ENCODE measurements at places on chromosomes 1 and 21. TPM values are rescaled to one million over a fixed set of nuclear protein-coding genes. Genes with fewer than 3 reads are reported as not detected.

DNA sequence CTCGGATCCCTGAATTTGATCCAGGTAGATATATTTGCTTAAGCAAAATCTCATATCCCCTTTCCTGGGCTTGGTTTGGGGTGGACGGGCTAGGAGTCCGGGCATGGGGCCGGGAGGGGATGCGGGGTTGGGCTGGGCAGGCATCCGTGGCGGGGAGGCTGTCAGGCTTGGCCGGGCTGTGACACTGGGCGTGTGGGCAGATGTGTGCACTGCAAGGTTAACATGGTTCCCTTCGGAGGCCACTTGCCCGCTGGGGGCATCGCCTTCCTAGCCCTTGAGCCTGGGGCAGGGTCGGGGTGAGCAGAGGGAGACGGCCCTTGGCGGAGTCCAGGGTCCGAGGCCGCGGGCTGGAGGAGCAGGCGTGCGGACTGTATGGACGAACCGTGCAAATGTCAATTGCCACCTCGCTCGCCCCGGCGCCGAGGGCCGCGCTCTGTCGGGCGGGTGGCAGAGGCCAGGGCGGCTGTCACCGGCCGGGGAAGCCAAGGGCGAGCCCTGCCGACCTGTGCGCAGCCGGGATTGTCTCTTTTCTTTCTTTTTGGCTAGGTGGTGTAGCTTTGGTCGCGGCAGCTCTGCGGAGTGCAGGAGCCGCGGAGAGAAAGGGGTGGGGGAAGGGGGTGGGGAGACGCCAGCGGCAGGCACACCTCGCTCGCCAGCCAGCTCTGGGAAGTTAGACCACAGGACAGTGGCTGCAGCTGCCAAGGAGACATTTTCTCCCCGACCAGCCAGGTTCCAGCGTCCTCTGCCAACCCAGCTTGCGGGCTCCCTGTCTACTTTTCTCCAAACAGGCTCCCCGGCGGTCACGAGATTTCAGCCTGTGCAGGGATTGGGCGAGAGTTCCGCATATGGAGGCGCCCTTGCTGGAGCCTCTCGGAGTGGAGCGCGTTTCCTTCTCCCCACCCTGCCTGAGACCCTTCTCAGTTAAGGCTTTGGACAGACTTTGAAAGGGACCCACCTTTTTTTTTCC, 1.3 kb downstream of the RCOR3 start:
- H3K27ac ChIP-seq, result peak overlapping the region; percentile 86
- H3K4me3 ChIP-seq, result peak overlapping the region; percentile 72
- H3K36me3 ChIP-seq, result peaks cover 4% of the 10 kb centered on the region
- H3K27me3 ChIP-seq, result no peaks in the 10 kb centered on the region
- DNase-seq, result peak; percentile 77
- peaks cover 19% of the 10 kb centered on the region for H3K4me1 ChIP-seq

GRCh38 chr1:24903955-24904730, 25.9 kb downstream of the RUNX3 start:
- H3K4me1 ChIP-seq, result no peaks in the 10 kb centered on the region
- H3K4me3 ChIP-seq, result no peak overlapping the region
- H3K36me3 ChIP-seq, result peaks cover 74% of the 10 kb centered on the region
- H3K27ac ChIP-seq, result no peak overlapping the region

GRCh38 chr1:198669023-198669698, 30.3 kb downstream of the PTPRC start:
- H3K4me3 ChIP-seq, result peak overlapping the region; percentile 80
- H3K4me1 ChIP-seq, result peaks cover 95% of the 10 kb centered on the region

DNA sequence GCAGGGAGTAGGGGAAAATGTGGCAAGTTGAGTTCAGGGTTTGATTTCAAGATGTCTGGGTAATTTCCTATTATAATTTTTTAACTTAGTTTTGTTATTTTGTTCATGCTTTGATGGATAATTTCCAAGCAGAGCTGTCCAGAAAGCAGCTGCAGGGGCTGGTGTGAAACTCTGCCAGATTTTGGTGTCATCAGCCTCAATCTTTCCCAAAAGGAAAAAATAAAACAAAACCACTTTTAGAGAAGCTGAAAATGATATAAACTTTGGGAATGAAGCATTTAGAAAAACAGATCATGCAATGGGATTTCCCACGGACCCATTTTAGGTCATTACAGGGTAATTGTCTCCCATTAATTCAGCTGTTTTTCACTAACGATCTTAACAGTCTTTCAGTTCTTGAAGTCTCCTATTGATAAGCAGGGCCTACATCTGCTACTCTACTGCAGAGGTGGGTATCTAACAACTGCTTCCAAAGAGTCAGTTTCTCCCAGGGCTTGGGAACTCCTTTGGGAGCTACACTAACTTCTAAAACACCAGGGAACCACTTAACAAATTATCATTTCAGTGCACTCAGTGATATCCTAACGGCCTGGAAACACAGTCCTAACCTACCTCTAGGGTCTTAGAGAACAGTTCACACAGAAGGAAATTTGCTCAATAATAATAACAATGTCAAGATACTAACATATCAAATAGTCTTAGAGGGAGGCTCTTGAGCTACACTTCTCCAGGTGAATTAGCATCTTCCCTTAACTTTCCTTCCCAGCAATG, 12.3 kb downstream of the ZNF436 start:
- H3K36me3 ChIP-seq, result peaks cover 7% of the 10 kb centered on the region
- H3K27me3 ChIP-seq, result no peaks in the 10 kb centered on the region
- H3K4me3 ChIP-seq, result no peak overlapping the region

The EDN2 gene
- polyA plus RNA-seq, result not detected

The ANGPTL3 gene
- polyA plus RNA-seq, result not detected
